ENCODE measurements at places on chromosomes 5 and 9. TPM values are rescaled to one million over a fixed set of nuclear protein-coding genes. Genes with fewer than 3 reads are reported as not detected.

DNA sequence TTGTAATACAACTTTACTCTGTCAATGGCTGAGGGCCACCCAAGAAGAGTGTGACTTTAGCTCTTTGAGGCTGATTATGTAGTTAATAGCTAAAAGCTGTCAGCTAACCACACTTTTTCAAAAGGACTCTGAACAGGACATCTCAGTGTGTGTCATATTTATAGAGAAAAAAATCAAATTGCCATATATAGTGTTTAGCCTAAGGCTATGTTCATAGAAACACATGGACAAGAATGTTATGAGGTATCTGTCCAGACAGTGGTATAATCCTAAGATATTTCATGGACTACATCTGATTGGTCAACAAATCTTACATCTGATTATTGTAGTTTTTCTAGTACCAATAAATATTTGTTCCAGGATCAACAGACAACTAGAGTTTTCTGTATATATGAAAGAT lies 42.1 kb upstream of the CDH18 start:
- no peak for DNase-seq

- no peak for DNase-seq
Measured at GRCh38 chr5:42929871-42930270, 110.2 kb downstream of the ANXA2R start.

GRCh38 chr9:108087781-108088180 lies 598.2 kb upstream of the KLF4 start:
- DNase-seq, result no peak

DNA sequence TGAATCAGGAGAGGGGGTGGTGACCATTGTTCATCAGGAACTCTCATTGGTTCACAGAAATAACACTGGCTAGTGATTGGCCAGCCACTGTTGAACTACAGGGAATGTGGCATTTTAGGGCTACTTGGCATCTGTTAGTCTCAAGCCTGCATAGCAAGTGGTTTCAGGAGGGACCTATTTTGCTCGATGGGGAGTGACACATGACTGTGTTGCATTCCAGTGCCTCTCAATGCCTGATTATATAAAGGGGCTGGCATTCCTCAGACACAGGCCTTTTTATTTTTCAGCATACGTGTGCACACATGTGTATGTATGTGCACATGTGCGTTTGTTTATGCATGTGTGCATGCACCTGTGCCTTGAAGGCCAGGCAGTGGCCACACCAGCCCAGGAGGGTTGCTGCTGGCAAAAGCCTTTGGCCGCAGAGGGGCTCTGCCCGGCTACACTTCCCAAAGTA lies 23.2 kb downstream of the FGD3 start:
- DNase-seq, result no peak

- DNase-seq, result no peak
Measured at GRCh38 chr9:1998111-1998510, 17.0 kb upstream of the SMARCA2 start.

- no peak for DNase-seq
Measured at GRCh38 chr5:145943674-145944121, 7.3 kb downstream of the SH3RF2 start.

DNA sequence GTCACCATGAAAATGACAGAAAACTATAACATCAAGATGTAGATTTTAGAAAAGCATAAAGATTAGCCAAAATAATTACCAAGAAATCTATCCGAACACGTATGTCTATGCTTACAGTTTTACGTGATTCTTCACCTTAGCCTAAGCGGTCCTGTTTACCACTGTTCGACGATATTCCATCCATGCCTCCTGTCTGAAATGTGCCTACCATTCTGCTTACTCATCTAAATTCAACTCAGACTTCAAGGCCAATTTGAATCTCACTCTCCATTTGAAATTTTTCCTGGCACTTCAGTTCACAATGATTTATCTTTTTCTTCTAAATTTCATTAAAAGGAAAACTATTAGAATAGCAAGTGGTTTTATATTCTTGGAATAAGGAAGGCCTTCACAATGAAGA lies 15.4 kb downstream of the ZDHHC21 start:
- DNase-seq, result no peak

DNA sequence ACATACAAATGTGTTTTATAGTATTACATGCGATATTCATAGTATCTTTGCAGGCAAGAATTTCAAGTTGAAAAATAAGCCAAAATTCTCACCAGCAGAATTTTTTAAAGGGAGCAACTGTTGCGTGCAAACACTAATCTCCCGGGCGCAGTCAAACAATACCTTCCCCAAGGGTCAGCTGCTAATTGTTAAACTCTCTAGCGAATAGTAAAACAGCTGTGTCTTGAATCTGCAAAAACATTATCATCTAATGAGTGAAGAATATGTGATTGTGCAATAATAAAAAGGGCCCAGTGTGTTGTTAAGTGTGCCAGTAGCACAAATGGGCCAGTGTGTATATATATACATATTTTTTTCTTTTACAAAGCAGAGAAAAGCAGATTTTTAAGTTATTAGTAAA lies 131.4 kb downstream of the CCDC192 start:
- DNase-seq, result no peak

DNA sequence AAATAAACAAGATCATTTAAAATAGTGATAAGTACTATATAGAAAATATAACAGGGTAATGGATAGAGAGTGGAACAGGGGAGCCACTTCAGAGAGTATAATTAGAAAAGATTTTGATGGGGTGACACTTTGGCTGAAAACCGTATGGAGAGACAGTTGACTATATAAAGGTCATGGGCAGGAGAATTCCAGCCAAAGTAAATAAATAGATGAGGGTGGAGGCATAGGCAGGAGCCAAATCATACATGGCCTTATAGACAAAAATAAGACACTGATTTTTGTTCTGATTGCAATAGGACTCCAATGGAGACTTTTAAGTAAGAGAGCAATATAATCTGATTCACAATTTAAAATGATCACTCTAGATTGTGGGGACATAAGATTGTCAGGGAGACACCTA lies 37.5 kb upstream of the NUDT12 start:
- DNase-seq, result no peak

The CFAP77 gene
- polyA plus RNA-seq, result not detected

The TNFSF15 gene
- polyA plus RNA-seq, result 0.30 TPM

The SLC4A9 gene
- 0.18 TPM for polyA plus RNA-seq

The MAMDC4 gene
- polyA plus RNA-seq, result 5.9 TPM

The GDNF gene
- polyA plus RNA-seq, result 1.9 TPM

The CYLC2 gene
- polyA plus RNA-seq, result not detected

The SPAG8 gene
- 1.7 TPM for polyA plus RNA-seq

The TMC1 gene
- 1.1 TPM for polyA plus RNA-seq

The SLC2A6 gene
- 0.81 TPM for polyA plus RNA-seq

Measured in hindlimb muscle (tissue), 1 donor.